ELR (cell line): ENCODE measurements at places on chromosomes 3 and 15.
A peak's percentile ranks its signal among the peaks of the same experiment; 100 is the strongest.

DNA sequence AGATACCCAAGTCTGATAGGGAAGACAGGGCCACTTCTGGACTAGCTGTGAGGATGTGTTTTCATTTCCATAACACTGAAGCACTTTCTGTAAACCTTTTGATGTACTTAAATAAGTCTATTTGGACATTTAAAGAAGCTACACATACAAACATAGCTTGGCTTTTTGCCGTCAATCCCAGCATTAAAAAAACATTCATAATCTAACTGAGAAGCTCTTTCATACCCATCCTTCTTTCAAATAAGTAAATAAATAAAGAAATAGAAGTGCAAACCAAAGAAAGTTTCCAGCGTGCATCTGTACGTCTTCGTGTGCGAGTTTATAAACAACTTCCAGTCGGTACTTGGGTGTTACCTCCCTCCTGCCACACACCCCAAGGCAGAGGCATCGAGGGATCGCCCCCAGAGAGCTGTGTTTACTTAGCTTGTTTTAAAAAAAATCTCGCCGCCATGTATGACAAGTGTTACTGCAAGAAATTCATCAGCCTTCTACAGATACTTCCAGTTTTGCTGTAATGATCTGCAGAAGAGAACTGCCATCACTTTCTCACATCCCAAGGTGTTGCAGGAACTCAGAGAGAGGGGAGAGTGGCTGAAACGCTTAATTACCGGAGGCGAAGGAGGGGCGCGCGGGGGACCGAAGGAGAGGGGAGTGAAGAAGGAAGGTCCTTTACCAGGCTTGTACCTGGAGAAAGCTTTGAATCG lies 9.0 kb upstream of the MEIS2 start:
- DNase-seq = no peak

DNA sequence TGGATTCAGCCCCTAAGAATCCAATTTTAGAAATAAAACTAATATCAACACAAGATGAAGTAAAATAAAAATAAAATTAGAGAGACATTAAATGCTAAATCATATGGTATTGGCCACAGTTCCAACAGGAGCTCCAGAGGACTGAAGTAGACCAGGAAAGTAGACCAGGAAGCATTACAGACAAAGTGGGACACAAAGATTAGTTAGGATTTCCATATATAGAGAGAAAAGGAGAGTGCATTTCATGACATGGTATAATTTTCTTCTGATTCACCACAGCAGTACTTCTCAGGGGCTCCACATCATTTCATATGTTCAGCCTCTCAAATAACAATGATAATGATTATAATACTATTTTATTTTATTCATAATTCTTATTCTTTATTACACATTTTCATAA lies 18.3 kb downstream of the FGF7 start:
- no peak for DNase-seq

GRCh38 chr15:56760186-56760585 lies 26.9 kb upstream of the ZNF280D start:
- DNase-seq = peak; percentile 32

DNA sequence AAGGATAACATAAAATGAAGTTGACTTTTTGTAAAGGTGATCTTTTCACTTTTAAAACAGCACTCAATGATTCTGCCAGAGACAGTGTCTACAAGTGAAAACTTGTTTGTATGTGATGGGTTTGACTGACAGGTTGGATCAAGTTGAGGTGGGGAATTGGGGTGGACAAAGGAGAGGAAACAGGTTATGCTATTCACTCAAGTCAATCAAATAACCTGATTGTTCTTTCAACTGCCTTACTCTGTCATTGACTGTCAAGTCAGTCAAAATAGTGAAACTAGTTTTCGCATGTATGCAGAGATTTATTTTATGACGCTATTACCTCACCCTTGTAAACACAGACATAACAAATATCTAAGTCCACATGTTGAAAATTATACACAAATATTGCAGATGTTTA lies 187.7 kb downstream of the ROBO2 start:
- no peak for DNase-seq

- DNase-seq = no peak
These were observed 10.6 kb upstream of the WNT7A start for GRCh38 chr3:13890377-13891016.

DNA sequence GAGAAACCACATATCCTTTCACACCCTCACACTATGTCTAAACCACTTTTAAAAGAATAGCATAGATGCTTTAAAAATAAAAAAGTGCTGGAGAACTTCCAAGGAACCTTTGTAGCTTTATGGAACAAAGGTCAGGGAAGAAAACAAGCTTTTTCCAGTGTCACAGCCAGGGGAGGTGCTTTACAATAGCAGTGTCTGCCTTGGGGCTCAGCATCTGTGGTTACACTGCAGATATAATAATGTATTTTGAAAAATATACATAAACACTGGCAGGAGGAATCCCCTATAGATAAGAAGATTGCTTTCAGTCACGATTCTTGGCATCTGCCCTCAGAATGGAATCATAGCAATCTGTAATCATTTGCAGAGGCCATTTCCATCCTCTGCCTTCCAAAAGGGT lies 362.4 kb upstream of the LRRC3B start:
- no peak for DNase-seq

GRCh38 chr15:90955624-90956273 lies 1.1 kb downstream of the RCCD1 start:
- no peak for DNase-seq

DNA sequence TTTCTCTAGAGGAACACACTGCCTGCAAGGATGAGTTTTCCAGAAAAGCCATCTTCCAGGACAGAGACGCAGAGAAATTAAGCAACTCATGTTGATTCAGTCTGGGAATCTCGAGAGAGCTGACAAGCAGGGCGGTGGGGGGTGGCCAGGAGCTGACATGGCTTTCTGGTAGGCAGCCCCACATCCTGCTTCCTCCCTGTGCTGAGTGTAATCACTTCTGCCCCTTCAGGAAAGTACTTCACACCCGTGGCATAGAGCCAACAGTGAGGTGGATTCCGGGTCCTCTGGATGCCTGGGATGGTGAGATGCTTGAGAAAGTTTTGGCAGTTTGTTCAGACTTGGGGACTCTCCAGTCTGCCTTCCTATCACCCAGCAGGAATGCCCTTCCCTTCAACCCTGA lies 221.1 kb downstream of the SLCO3A1 start:
- DNase-seq = no peak
